Forelimb muscle (tissue), 1 donor: ENCODE measurements at places on chromosomes 4 and X. TPM values are rescaled to one million over a fixed set of nuclear protein-coding genes. Genes with fewer than 3 reads are reported as not detected.

PHKA1 gene
- polyA plus RNA-seq: 3.0 TPM

TSPAN6 gene
- polyA plus RNA-seq: 23.1 TPM

MAGEB17 gene
- not detected for polyA plus RNA-seq

- DNase-seq: no peak
Measured at GRCh38 chrX:133793626-133794025, 191.8 kb downstream of the GPC3 start.

GRCh38 chrX:41559235-41560052 is 112.3 kb downstream of the NYX start:
- DNase-seq: no peak

- DNase-seq: no peak
Measured at GRCh38 chr4:17397611-17398010, 114.3 kb downstream of the QDPR start.

DNA sequence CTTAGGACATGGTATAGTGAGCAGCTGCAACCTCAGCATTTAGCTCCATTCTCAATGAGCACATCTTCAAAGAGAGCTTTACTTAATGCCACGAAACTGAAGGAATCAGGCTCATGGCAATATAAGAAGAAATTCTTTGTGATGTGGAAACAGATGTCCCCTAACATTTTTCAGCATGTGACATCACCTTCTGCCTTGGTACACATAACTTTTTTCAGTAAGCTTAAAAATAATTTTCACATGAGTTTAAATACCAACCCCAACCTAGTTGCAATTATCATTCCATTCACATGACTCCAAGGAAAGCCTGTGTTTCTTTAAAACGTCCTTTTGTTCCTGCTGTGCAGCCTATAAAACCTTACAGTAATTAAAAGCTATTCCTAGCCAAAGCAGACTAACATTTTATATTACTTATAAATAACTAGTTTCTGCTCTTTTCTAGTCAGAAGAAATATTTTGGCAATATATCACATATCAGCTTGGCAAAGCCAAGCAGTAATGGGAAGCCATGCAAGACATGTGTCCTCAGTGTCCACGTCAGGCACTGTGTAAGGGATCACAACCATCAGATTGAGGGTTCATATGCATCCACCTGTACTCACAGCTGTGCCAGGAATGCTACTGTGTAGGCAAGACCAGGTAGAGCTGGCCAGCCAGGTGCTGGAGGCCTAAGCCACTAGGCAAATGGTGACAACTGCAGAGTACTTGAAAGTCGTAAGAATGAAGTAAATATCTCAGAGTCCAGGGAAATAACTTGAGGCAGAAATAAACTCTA is 466.6 kb downstream of the INPP4B start:
- no peak for DNase-seq

- no peak for DNase-seq
Measured at GRCh38 chr4:13525606-13526281, 18.6 kb downstream of the NKX3-2 start.

- no peak for DNase-seq
Measured at GRCh38 chr4:152368001-152368400, 167.9 kb downstream of the FBXW7 start.

GRCh38 chr4:3652586-3652985 is 113.6 kb upstream of the ADRA2C start:
- DNase-seq: no peak

DNA sequence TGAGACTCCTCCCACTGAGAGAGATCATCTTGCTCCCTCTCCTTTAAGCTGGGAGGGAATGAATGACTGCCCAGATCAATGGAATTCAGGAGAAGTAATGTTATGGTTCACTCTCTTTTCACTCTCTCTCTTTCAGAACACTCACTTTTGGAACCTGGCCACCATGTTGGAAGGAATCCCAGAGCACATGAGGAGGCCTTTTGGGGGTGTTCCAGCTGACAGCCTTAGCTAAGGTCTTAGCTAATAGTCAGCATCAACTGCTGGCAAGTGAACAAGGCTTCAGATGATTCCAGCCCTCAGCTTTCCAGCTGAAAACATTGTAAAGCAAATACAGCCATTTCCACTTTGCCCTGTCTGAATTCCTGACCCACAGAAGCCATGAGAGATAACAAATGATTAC is 124.0 kb upstream of the CLNK start:
- DNase-seq: peak; percentile 90
